ENCODE measurements at places on chromosomes 11 and 22.
A peak's percentile ranks its signal among the peaks of the same experiment; 100 is the strongest.

- no peak for DNase-seq
Observed at GRCh38 chr22:26606611-26607010, 11.2 kb downstream of the CRYBB1 start.

- no peak for DNase-seq
Observed at GRCh38 chr22:37273846-37274225, 8.5 kb upstream of the CYTH4 start.

GRCh38 chr11:7531011-7531410, 17.2 kb downstream of the PPFIBP2 start:
- no peak for DNase-seq

DNA sequence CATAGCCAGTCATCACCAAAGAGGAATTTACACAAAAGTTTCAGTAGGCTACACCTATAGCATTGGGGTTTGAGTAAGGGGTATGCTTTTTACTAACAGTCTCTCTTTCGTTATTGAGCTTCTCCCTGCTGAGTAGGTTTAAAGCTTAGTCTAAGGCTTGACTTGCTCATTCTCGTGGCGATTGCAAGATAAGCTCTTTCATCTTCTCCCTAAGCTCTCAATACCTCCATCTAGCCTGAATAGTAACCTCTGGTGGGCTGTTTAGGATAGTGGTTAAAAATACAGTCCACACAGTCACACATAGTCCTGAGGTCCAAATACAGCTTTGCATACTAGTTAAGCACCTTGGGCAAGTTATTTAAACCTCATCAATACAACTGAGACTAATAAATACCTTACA, 65.6 kb downstream of the IMMP1L start:
- no peak for DNase-seq

DNA sequence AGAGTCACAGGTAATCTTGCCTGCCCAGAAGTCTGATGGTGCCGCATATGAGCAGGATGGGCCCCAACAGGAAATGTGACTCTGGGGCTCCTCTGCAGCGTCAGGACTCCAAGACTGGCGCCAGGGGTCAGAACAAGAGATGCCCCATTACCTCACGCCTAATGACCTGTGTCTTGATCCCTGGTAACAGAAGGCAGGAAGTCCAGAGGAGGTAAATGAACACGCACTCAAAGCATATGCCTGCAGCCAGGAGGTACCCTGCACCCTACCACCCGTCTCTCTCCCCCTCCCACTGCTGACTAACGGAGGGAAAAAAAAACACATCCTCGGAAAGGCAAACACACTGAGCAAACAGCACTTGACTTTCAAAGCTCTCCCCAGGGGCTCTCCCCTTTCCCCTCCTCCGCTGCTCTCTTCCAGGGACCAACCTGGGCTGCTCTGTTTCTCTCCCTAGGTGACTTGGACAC, 37.3 kb downstream of the ABCC8 start:
- no peak for DNase-seq

DNA sequence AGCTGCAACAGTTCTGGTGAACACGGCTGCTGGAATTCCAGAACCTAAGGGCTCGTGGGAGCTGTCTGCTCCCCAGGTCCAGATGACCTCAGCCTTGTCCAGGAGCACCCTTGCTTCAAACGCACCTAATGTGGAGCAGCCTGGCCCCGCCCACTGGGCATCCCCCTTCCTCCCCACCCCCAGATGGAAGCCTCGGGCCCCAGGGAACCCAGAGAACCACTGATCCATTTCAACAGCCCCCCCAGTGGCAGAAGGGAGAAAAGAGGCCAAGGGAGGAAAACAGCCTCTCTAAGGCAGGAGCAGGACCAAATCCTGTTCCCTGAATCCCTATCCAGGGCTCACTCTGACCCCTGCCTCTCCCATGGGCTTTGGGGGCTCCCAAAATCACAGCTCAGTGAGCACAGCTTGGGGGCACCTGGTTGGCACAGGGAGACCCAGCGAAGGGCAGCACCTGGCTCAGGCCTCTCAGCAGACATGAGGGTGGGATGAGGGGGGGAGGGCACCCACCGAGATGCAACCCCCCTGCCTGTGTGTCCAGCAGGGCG, 1.2 kb downstream of the CYTH4 start:
- no peak for DNase-seq

- no peak for DNase-seq
Observed at GRCh38 chr11:44539971-44540370, 25.5 kb upstream of the CD82 start.

GRCh38 chr11:67300756-67301312, 2.5 kb upstream of the SSH3 start:
- DNase-seq = no peak

DNA sequence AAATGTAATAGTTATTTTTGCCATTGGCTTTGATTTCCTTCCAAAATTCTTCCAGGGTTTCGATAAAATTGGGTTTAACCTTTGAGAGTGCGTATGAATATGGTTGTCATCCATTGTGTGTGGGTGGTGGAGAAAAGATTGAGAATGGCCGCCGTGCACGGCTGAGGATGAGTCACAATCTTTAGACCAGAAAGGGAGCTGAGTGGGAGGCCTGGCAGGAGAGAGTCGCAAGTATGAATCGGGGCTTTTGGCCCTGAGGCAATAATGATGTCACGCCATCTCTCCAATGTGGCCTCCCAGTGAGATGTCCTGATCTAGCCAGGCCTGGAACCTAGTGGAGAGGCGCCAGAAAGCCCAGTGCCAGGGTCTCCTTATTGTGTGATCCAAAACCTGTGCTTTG, 33.1 kb upstream of the SMPD1 start:
- DNase-seq = peak; percentile 7

DNA sequence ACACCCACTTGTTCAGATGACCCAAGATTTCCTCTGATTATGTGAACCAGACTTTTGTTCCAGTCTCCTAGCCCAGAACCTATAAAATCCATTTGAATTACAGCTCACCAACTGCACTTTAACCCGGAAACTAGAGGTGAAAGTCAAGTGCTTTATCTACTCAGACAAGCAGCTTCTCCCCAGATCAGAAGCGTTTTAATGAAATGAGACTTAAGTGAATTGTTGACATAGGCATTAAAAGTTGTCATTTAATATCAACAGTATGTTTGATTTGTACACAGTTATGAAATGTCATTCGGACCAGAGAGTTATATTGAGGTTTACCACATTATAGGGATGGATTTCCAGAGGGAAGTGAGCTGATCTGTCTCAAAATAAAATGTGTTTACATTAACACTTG, 52.0 kb downstream of the CADM1 start:
- DNase-seq = no peak

- no peak for DNase-seq
Observed at GRCh38 chr11:31997955-31998354, 92.9 kb upstream of the RCN1 start.

GRCh38 chr11:3215346-3216026, 3.1 kb downstream of the MRGPRG start:
- no peak for DNase-seq

DNA sequence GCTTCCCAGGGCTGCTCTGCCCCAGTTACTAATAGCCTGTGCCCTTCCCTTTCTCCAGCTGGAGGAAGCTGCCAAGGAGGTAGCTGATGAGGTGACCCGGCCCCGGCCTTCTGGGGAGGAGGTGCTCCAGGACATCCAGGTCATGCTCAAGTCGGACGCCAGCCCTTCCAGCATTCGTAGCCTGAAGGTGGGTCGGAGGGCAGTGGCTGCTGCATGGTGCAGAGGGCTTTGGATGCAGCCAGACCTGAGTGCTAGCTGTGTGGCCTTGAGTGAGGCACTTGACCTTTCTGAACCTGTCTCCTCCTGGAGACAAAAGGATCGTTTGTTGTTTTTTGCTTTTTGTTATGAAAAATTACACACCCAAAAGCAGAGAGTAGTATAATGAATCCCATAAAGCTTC, 3.4 kb downstream of the MCM5 start:
- DNase-seq = no peak

- DNase-seq = no peak
Observed at GRCh38 chr11:35029979-35030682, 108.8 kb upstream of the CD44 start.

GRCh38 chr22:44448271-44448830, 49.7 kb downstream of the RTL6 start:
- peak; percentile 3 for DNase-seq

Data from amygdala (tissue), 56 donors.